ENCODE measurements at places on chromosomes 4 and X. TPM values are rescaled to one million over a fixed set of nuclear protein-coding genes. Genes with fewer than 3 reads are reported as not detected.

The KIF4A gene
- 0.13 TPM for total RNA-seq

The MAGEA11 gene
- not detected for total RNA-seq

The FAM9C gene
- total RNA-seq: not detected

The RADX gene
- 0.66 TPM for total RNA-seq

The PAGE5 gene
- not detected for total RNA-seq

The FHDC1 gene
- 0.62 TPM for total RNA-seq

The RHOXF2 gene
- total RNA-seq: not detected

DNA sequence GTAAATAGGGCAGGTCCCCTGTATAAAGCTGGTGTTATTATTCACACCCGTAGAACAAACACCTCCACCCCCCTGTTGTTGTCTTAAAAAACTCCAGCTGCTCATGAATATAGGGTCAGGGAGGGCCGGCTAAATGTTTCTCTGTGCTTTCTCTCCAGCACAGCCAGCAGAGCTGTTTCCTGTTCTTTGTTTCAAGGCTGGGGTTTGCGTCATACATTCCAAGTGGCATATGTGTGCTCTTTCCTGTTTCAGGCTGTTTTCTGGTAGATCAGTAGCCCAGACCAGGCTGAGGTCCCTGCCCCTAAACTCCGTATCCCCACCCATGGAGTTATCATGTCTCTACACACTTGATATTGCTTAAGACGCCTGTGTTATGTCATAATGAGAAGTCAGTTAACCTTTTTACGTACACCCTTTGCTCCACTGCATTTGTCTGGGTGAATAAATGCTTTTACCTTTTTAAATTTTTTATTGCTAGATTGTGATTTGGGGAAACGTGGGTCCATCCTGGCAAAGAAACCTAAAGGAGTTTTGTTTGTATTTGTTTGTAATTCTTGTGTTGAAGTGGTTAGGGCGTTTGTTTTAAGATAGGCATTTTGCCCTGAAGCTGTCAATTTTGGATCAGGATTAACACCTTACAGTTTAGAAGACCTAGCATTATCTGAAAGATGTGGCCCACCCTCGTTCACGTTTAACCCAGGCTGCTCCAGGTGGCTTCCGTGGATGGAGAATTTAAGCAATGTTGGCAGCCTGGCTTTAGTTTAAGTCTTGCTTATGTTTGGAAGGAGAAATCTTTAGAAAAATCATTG lies 3.3 kb downstream of the KLF3 start:
- H3K4me1 ChIP-seq: peaks cover 37% of the 10 kb centered on the region
- H3K36me3 ChIP-seq: no peaks in the 10 kb centered on the region
- no peaks in the 10 kb centered on the region for H3K27me3 ChIP-seq

GRCh38 chr4:92658318-92658717 lies 354.6 kb downstream of the GRID2 start:
- H3K4me1 ChIP-seq: no peaks in the 10 kb centered on the region
- no peak for ATAC-seq
- H3K27me3 ChIP-seq: no peaks in the 10 kb centered on the region
- no peak overlapping the region for H3K27ac ChIP-seq
- no peak overlapping the region for H3K4me3 ChIP-seq

- no peak overlapping the region for H3K27ac ChIP-seq
- ATAC-seq: no peak
- H3K4me3 ChIP-seq: no peak overlapping the region
- H3K36me3 ChIP-seq: peaks cover 96% of the 10 kb centered on the region
- no peaks in the 10 kb centered on the region for H3K4me1 ChIP-seq
Measured at GRCh38 chr4:102610007-102610406, 108.8 kb downstream of the NFKB1 start.

- H3K4me3 ChIP-seq: no peak overlapping the region
- H3K36me3 ChIP-seq: no peaks in the 10 kb centered on the region
- H3K27me3 ChIP-seq: no peaks in the 10 kb centered on the region
- ATAC-seq: no peak
Measured at GRCh38 chr4:69133993-69134392, 37.7 kb downstream of the UGT2B7 start.

DNA sequence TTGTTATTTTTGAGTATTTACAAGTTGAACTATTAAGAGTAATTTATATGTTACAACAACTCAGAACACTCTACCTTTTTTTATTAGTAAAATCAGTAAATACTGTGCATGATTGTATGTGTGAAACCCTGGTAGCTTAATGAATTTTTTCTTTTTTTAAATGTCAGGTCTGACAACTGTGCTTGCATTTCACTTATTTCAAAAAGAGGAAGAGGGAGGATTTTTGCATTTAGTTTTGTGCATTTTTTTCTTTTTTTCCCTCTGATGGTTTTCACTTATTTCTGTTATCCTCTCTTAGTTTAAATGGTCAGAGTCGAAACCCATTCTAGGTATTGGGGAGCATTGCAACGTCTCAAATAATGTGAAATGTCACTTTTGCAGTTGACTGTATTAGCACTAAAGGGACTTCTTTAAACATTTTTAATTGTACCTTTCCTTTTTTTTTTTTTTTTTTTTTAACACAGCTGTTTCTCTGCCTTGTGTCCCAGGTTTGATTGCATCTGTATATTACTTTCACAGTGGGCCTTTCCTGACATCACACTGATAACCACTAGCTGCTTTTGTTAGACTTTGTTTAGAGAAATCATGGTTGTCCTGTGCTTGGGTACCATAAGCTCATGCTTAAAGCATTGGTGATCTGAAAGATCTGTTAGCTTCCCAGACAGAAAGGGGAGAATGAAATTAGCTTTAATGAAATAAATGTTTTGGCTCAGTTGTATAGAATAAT lies 28.5 kb downstream of the MOB1B start:
- no peaks in the 10 kb centered on the region for H3K27me3 ChIP-seq
- no peaks in the 10 kb centered on the region for H3K4me1 ChIP-seq
- no peaks in the 10 kb centered on the region for H3K36me3 ChIP-seq
- no peak for ATAC-seq
- no peak overlapping the region for H3K27ac ChIP-seq

DNA sequence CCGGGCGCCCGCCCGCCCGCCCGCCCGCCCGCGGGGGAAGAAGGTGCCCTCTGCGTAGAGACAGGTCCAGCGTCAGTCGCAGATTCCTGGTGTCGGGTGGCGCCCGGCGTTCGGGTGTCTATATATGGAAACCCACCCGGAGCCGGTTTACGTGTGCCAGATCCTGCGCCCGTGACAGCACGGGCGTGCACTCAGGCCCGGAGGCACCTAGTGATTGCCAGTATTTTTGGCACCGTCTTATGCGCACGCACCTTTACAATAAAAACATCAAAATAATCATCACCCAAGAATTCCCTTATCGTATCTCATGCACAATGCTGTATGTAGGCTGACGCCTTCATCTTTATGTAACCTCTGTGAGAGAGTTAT lies 519 bp downstream of the SLC25A4 start:
- H3K27ac ChIP-seq: peak overlapping the region; percentile 94
- H3K27me3 ChIP-seq: no peaks in the 10 kb centered on the region
- H3K36me3 ChIP-seq: no peaks in the 10 kb centered on the region
- H3K4me3 ChIP-seq: peak overlapping the region; percentile 69

DNA sequence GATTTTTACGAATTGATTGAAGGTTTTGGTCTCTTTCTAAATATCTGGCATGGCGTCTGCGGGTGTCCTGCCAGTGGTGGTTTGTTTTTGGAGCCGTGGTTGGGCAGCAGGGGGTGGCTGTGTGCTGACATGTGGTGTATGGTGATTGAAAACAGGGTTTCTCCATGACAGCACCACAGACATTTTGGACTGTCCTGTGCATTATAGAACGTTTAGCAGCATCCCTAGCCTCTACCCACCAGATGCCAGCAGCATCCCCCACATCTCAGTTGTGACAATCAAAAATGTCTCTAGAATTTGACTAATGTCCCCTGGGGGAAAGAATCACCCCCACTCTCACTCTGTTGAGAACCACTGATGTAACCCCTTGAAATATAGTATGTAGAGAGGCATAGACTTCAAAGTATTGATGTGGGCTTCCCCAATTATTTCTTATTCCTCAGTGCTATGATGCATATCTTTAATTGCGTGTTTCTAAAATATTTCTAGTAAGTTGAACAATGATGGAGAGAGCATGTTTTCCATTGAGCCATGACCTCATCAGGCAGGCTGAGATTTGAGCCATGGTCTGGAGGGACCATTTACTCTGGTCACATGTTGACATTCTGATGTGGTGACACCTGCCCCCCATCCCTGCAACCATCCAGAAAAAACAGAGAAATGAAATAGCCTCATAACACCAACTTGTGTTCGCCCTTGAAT lies 77.4 kb upstream of the MID1 start:
- H3K36me3 ChIP-seq: no peaks in the 10 kb centered on the region
- no peak overlapping the region for H3K4me3 ChIP-seq
- no peaks in the 10 kb centered on the region for H3K4me1 ChIP-seq
- no peak overlapping the region for H3K27ac ChIP-seq
- no peaks in the 10 kb centered on the region for H3K27me3 ChIP-seq

DNA sequence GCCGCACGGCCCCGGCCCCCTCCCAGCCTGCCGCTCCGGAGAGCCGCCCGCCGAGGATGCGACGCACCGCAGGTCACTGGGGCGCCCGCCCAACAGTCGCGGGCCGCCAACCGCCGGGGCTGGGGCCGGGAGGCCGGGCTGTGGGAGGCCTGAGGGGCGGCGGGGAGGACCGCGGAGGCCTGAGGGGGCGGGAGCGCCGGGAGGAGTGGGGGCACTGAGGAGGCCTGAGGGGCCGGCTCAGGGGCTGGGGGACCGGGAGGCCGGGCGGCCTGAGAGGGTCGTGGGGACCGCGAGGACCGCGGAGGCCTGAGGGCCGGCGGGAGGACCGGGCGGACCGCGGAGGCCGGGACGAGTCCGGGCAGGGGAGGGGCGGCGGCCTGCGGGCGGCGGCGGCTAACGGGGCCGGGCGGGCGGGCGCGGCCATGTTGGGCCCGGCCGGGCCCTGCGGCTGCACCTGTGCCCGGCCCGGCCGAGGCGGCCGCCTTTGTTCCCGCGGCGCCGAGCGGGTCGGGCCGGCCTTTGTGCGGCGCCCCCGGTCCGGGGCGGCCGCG lies 353 bp downstream of the NSD2 start:
- H3K27ac ChIP-seq: peak overlapping the region; percentile 94
- ATAC-seq: peak; percentile 28
- no peaks in the 10 kb centered on the region for H3K36me3 ChIP-seq
- peak overlapping the region; percentile 94 for H3K4me3 ChIP-seq

GRCh38 chr4:171812665-171813525 lies at the start of gene GALNTL6:
GALNTL6 (plus strand) TSS chr4:171813404.
- H3K27me3 ChIP-seq: peaks cover 33% of the 10 kb centered on the region
- H3K27ac ChIP-seq: no peak within 1 kb of the TSS
- no peaks in the 10 kb centered on the region for H3K36me3 ChIP-seq
- peak; percentile 32 for ATAC-seq

DNA sequence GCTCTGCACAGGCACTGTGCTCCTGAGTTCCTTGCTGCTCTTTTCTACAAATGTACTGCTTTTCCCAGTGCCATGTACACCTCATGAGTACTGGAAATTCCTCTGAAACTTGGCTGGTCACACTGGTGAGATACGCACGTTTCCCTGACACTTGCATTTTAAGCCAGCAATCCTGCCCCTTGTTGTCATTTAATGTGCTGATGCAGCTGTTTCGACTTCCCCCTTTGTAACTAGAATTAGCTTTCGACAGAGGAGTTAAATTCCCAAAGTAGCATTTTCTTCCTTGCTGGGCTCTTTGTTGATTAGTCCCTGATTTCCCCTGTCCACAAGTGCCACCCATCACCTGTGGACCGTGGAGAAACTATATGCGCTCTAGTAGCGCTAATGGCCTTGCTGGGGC lies 77.5 kb downstream of the IQCM start:
- H3K27me3 ChIP-seq: no peaks in the 10 kb centered on the region
- H3K4me3 ChIP-seq: no peak overlapping the region
- no peaks in the 10 kb centered on the region for H3K4me1 ChIP-seq
- H3K27ac ChIP-seq: no peak overlapping the region

GRCh38 chr4:145277011-145277410 lies 96.6 kb upstream of the OTUD4 start:
- H3K27ac ChIP-seq: no peak overlapping the region
- ATAC-seq: no peak
- H3K27me3 ChIP-seq: no peaks in the 10 kb centered on the region
- H3K36me3 ChIP-seq: no peaks in the 10 kb centered on the region
- H3K4me3 ChIP-seq: no peak overlapping the region

GRCh38 chrX:45614853-45615252 lies 414.2 kb upstream of the DIPK2B start:
- no peaks in the 10 kb centered on the region for H3K36me3 ChIP-seq
- H3K4me1 ChIP-seq: no peaks in the 10 kb centered on the region
- H3K27ac ChIP-seq: no peak overlapping the region
- no peak overlapping the region for H3K4me3 ChIP-seq
- no peak for ATAC-seq
- H3K27me3 ChIP-seq: no peaks in the 10 kb centered on the region

GRCh38 chr4:184447664-184448063 lies 26.7 kb downstream of the IRF2 start:
- peaks cover 6% of the 10 kb centered on the region for H3K36me3 ChIP-seq
- peaks cover 31% of the 10 kb centered on the region for H3K4me1 ChIP-seq
- no peak overlapping the region for H3K27ac ChIP-seq
- H3K27me3 ChIP-seq: no peaks in the 10 kb centered on the region

GRCh38 chrX:8306291-8306925 lies 135.3 kb upstream of the VCX2 start:
- H3K27me3 ChIP-seq: no peaks in the 10 kb centered on the region
- no peak overlapping the region for H3K4me3 ChIP-seq
- H3K4me1 ChIP-seq: no peaks in the 10 kb centered on the region
- H3K36me3 ChIP-seq: no peaks in the 10 kb centered on the region

DNA sequence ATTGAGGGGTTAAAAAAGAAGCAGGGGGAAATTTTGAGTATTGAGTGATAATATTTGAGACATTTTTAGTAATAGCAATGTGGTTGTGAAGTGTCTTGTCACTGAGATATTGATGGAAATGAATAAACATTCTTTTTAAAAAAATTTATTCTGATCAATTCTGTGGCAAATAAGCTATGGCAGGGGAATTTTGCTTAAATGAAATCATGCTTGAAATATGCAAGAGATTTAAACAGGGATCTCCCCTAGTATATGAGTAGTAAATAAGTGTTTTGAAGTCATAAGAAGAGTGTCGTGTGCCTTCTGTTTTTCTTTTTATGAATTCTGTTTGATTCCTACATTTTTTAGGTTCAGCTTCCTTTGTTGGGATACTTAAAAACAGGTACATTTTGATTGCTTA lies 23.2 kb downstream of the IL15 start:
- H3K4me3 ChIP-seq: no peak overlapping the region
- no peaks in the 10 kb centered on the region for H3K4me1 ChIP-seq
- no peaks in the 10 kb centered on the region for H3K36me3 ChIP-seq
- ATAC-seq: no peak
- H3K27me3 ChIP-seq: no peaks in the 10 kb centered on the region
- no peak overlapping the region for H3K27ac ChIP-seq

- H3K27ac ChIP-seq: no peak overlapping the region
- H3K4me3 ChIP-seq: no peak overlapping the region
- ATAC-seq: no peak
- H3K4me1 ChIP-seq: no peaks in the 10 kb centered on the region
- H3K36me3 ChIP-seq: no peaks in the 10 kb centered on the region
Measured at GRCh38 chr4:106541253-106541652, 172.7 kb upstream of the GIMD1 start.

GRCh38 chr4:80249144-80249543 lies 17.3 kb upstream of the FGF5 start:
- H3K36me3 ChIP-seq: no peaks in the 10 kb centered on the region
- ATAC-seq: no peak
- H3K27ac ChIP-seq: no peak overlapping the region
- H3K4me3 ChIP-seq: no peak overlapping the region
- H3K27me3 ChIP-seq: no peaks in the 10 kb centered on the region
- no peaks in the 10 kb centered on the region for H3K4me1 ChIP-seq

GRCh38 chr4:39706334-39706733 lies 8.4 kb downstream of the UBE2K start:
- H3K4me3 ChIP-seq: no peak overlapping the region
- H3K4me1 ChIP-seq: peaks cover 69% of the 10 kb centered on the region
- H3K27me3 ChIP-seq: no peaks in the 10 kb centered on the region
- H3K36me3 ChIP-seq: no peaks in the 10 kb centered on the region
- H3K27ac ChIP-seq: peak overlapping the region; percentile 64
